ENCODE measurements at places on chromosomes 3 and 15. TPM values are rescaled to one million over a fixed set of nuclear protein-coding genes. Genes with fewer than 3 reads are reported as not detected.

- no peak for DNase-seq
Observed at GRCh38 chr3:107414325-107414964, 37.2 kb downstream of the CCDC54 start.

GRCh38 chr3:19232566-19232965, 84.3 kb downstream of the KCNH8 start:
- DNase-seq = no peak

CSPG4 gene
- 30.4 TPM for polyA plus RNA-seq

GRCh38 chr3:134754768-134755559, 40.1 kb upstream of the EPHB1 start:
- DNase-seq = no peak

DNA sequence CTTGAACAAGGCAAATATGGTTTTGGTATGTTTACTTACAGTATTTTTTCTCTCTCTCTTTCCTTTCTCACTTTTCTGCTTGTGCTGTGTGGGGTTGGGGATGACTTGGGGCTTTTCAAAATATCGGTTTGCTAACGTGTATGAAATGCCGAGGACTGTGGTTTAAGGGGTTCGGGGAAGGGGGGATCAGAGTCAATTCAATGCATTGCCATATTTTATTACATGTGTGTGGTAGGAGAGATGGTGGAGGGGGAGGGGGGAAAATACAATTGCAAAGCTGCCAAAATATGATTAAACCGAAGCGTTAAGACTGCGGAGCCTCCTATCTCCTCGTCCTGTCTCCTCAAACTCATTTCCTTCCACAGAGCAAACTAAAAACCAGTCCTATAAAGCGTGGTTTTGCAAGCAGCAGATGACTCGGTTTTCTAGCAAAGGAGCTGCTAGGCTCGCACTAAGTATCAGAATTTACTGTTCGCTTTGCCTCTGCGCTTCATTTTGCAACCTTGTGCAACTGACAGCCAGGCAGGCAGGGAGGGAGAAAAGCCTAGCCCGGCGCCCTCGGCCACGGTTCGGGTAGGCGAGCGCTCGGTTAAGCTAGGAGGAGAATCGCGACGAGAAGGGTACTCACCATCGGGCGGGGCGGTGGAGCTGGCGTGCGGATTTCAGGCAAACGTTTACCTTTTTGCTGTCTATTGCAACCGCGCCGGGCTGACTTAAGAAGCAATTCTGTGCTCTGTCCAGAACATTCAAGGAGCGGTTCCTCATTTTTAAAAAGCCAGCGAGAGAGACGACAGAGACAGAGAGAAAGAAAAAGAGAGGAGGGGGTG, 4.0 kb upstream of the NR2F2 start:
- peak; percentile 56 for DNase-seq

BAHD1 gene
- 15.5 TPM for polyA plus RNA-seq

PLCB2 gene
- 17.5 TPM for polyA plus RNA-seq

DNA sequence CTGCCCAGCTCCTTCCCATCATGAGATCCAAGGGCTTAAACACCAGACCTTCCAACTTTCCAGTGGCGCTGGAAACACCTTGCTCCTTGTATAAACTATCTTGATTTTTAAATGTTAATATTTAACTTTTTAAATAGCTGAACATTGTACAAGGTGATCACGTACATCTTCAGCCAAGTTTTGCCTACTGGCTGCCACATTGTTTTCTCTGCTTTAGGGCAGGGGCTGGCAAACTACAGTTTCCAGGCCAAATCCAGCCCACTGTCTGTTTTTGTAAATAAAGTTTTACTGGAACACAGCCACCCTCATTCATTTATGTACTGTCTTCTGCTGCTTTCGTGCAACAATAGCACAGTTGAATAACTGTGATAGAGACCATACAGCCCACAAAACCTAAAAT, 27.6 kb upstream of the FOXP1 start:
- no peak for DNase-seq

UCN2 gene
- 0.17 TPM for polyA plus RNA-seq

SLC9C1 gene
- 1.7 TPM for polyA plus RNA-seq

NME9 gene
- 5.6 TPM for polyA plus RNA-seq

DNA sequence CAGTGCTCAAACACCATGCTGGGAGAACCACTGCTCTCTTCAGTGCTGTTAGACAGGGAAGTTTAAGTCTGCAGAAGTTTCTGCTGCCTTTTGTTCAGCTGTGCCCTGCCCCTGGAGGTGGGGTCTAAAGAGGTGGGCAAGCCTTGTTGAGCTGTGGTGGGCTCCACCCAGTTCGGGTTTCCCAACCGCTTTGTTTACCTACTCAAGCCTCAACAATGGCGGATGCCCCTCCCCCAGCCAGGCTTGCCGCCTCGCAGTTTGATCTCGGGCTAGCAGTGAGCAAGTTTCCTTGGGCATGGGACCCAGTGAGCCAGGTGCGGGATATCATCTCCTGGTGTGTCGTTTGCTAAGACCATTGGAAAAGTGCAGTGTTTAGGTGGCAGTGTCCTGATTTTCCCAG, 670.2 kb upstream of the ALCAM start:
- DNase-seq = no peak

- no peak for DNase-seq
Observed at GRCh38 chr3:8976540-8977182, 13.4 kb upstream of the RAD18 start.

DNA sequence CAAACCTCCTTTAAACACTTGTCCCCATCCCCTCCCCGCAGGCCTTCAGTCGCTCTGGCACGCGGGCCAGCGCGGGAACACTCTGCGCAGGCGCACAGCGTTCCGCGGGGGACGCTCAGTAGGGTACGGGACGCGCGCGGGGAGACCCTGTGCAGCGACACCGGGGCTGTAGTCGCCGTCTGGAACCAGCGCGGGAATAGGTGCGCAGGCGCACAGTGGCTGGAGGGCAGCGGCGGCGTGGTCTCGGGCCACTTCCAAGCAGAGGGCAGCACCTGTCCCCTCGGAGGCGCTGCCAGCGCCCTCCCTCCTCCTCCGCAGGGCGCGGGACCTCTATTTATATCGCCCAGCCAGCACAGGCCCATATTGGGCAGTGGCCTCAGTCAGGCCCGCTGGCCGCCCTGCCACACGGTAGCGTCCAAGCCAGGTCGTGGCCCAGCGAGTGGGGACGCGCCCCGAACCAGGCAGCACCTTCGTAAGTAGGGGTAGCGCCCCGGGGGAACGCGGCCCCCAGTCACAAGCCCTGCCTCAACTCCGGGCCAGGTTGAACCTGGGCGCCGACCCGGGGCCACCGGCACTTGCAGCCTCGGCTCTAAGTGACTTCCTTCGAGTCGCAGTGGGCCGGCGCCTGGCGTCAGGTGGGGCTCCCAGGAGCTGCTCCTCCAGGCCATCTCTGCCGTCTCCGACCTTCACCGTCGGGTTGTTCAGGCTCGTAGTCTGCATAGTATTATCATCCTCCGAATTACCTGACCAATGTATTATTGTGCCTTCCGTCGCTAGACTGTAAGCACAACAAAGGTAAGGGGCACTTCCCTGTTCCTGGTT, at the start of gene KBTBD12:
Gene KBTBD12 (plus strand): TSS at position 118 of the 822 bp plus-strand sequence. CDS start 7,830 bp downstream, outside the sequence.
- DNase-seq = no peak

- DNase-seq = no peak
Observed at GRCh38 chr3:97430601-97431000, 334.0 kb upstream of the ARL6 start.

ZDHHC23 gene
- 8.8 TPM for polyA plus RNA-seq
